NCI-H1417 treated with DMSO at 0.1 percent for 48 hours (cell line): ENCODE measurements at places on chromosomes 4 and X.
A peak's percentile ranks its signal among the peaks of the same experiment; 100 is the strongest.

DNA sequence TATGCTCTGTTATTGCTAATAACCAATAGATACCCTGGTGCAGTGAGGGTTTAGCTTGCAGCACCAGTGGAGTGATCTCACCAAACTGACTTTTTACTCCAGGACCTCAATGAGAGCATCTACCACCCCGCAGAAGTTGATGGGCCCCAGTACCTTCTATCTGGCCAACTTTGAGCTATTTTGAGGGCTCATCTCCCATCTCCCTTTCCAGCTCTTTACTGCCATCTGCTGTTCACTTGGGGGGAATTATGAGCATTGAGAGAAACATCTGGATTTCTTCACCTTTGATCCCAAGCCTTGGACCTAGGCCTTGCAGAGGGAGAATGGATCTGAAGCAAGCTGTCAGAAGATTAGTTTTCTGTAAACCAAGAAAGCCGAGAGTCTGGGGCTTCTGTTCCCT lies 143.6 kb downstream of the TMEM164 start:
- DNase-seq, result peak; percentile 8

GRCh38 chr4:69617083-69617694 lies 22.3 kb downstream of the UGT2A2 start:
- no peak for DNase-seq

- no peak for DNase-seq
These were observed 43.4 kb upstream of the GEMIN8 start for GRCh38 chrX:14073071-14073470.

- DNase-seq, result no peak
These were observed 347.7 kb downstream of the GABRG1 start for GRCh38 chr4:45776146-45776545.

DNA sequence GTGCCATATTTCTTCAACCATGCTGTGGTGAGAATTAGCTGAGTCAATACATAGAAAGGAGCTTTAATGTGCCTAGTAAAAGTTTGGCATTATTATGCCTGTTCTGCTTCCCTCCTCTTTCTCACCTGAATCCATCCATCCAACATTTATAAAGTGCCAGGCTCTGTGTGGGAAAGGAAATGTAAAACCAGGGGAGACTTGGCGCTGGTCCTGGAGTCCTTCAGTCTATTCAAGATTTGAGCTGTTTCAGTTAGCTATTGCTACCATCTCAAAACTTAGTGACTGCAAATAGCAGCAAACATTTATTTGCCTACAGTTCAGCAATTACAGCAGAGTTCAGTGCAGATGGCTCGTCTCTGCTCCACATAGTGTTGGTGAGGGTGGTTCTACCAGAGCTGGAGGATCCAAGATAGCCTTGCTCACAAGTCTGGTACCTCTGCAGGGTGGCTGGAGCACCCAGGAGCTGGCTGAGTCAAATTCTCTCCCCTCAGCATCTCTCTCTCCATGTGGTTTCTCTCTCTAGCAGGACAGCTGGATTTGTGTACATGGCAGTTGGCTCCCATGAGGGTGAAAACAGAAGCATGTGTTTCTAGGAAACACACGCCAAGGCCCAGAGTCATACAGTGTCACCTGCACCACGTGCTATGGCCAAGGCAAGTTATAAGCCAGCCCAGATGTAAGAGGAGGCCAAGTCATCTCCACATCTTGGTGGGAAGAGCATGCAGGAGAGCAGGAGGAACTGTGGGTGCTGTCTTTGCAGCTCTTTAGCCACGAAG lies 77.3 kb downstream of the FHDC1 start:
- DNase-seq, result no peak

DNA sequence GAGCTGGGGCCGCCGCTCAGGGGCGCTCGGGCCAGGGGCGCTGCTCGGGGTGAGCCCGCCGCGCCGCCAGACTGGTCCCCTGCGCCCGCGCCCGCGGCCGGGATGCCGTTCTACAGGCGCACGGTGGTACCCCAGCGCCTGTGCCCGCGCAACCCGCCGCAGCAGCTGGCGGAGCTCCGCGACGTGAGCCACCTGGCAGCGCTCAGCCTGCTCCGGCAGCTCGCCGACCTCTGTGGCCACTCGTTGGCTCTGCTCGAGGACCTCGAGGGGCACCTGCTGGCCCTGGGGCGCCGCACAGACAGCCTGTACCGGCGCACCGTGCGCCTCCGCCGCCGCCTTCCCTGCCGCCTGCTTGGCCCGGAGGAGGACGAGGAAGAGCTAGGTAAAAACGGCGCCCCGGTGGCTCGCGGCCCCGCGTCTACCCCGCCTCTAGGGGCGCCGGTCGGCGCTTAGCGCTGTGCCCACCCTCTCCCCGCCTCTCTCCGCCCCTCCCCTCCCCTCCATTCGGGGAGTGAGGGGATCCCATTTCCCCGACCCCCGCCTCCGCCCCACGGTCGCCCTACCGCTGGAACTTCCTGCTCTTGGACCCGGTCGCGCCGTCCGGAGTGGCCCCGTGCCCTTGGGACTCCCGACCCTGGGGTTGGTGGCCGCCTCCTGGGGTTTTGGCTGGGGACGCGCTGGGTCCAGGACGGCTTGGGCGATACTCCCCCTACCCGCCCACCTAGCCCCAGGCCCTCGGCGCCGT lies 513 bp downstream of the NHSL2 start:
- no peak for DNase-seq

GRCh38 chrX:38099688-38100087 lies 93.3 kb downstream of the SYTL5 start:
- no peak for DNase-seq

DNA sequence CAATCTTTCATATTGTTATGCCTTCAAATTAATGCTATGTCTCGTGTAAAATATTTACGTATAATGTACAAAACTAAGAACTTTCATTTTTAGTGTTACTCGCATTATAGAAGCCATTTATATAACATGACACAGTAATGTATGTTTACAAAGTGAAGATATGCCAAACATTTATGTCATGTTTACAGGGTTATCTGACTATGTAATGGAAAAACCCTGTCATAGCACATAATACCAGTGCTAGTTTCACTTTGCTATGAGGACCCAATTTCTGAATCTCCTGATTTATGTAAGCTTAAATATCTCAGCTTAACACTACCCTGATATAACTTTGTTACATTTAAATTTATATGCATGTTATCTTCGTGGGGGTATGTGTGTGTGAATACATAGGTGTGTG lies 233.1 kb downstream of the FAT4 start:
- no peak for DNase-seq

DNA sequence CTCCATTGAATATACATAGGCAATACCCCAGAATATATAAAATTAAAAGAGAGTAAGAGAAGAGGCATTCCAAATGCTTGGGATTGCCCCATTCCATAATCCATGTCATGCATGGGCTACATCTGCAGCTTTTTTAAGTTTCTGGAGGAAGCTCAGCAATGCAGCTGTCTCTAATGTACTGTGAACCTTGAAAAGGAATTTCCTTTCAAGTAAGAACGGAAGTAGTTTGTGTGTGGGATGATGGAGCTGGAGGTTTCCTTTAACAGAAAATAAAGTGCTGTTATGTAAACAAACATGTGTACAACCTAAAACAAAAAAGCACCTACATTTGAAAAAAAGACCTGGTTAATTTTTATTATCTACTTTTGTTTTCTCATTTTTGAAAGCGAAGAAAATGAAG lies 303.5 kb downstream of the BMPR1B start:
- DNase-seq, result no peak

- no peak for DNase-seq
These were observed 2.4 kb downstream of the NKX3-2 start for GRCh38 chr4:13541720-13542576.

GRCh38 chrX:29318012-29318411 lies 730.8 kb downstream of the IL1RAPL1 start:
- no peak for DNase-seq

DNA sequence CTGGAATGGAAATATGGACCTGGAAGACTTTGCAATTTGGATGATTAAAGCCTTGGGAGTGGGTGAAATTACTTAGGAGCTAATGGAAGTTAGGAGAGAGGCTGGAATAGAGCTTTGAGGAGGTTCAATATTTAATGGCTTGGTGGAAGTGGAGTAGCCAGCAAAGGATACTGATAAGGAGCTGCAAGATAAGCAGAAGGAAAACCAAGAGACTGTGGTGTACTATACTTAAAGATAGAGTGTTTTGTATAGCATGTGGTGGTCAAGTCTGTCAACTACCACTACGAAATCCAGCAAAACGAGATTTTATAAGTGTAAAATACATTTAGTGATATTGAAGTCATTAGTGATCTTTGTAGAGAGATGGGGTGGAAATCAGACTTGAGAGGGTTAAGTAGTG lies 54.0 kb upstream of the TMLHE start:
- no peak for DNase-seq

GRCh38 chrX:12895866-12896265 lies 10.6 kb upstream of the TLR8 start:
- no peak for DNase-seq

GRCh38 chrX:25198253-25198652 lies 182.5 kb upstream of the ARX start:
- no peak for DNase-seq

DNA sequence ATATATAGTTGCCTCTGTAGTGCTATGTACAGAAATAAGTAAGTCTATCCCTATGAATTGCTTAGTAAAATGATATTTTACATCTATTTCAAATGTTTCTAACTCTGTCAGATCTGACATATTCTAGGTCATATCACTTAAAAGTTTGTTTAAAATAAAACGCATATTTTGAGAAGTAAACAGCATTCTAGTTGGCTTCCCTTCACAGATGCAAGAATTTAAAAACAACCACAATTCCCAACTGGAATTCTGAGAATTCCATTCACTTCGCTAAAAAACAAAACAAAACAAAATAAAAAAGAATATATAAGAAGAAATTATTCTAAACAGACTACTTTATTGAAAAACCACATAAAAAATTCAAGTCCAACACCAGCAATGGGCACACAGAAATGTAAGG lies 126.0 kb downstream of the PPP3CA start:
- DNase-seq, result no peak

DNA sequence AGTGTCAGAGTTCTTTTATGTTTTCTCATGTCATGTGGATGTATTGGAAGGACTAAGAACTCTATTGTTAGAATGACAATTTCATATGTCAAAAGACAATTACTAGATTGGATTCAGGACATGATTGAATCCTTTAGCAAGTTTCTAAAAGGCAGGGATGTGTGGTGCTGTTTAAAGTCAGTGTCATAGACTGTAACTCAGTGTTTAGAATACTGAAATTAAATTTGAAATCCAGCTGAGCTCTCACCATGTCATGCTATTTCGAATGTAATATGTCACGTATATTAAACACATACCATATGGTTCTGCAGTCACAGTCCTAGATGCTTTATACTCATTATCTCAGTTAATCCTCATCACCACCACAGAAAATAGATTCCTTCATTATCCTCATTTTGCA lies 7.8 kb downstream of the GUCY1B1 start:
- no peak for DNase-seq

DNA sequence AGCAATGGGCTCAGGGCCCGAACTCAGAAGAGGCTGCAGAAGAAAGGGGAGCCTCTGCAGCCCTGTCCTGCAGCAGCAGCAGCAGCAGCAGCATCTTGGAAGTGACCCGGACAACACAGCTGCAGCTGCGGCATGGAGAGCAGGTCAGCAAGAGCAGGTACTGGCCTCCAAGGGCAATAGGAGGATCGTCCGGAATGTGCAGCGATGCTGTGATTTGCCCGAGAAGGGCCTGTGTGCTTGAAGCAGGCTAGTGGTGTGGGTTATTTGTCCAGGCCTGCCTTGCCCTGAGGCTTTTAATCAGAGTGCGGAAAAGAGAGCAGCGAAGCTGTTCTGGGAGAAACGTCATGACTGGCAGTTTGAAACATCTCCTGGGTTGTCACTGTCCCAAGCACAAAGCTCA lies 126.0 kb downstream of the F11 start:
- DNase-seq, result no peak

GRCh38 chrX:38220415-38221390 lies at the start of gene SRPX:
TSS of gene SRPX (minus strand) at chrX:38220871. CDS start at chrX:38220792, 79 bp downstream.
- no peak for DNase-seq

- no peak for DNase-seq
These were observed 32.1 kb downstream of the IRF2 start for GRCh38 chr4:184442314-184442635.

- no peak for DNase-seq
These were observed 49.1 kb downstream of the MID1 start for GRCh38 chrX:10571260-10571659.

DNA sequence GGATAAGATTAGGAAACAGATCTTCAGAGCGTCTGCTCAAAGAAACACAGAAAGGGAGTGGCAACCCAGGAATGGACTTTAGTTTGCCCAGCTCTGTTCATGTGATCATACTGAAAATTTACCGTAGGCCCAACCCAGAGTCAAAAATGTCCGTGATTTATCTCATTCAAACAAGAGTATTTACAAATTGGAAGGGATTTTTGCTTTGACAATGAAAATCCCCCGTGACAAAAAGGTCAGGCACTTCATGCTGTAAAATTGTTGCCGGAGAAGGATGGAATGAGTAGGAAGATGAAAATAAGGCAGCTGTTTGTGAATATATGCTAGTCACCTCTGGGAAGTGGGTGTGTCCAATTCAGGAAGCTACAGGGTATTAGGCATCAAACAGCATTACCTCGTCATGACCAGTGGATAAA lies 1.2 kb downstream of the SULT1B1 start:
- no peak for DNase-seq

- DNase-seq, result no peak
These were observed 67.4 kb downstream of the IRF2 start for GRCh38 chr4:184406958-184407391.

DNA sequence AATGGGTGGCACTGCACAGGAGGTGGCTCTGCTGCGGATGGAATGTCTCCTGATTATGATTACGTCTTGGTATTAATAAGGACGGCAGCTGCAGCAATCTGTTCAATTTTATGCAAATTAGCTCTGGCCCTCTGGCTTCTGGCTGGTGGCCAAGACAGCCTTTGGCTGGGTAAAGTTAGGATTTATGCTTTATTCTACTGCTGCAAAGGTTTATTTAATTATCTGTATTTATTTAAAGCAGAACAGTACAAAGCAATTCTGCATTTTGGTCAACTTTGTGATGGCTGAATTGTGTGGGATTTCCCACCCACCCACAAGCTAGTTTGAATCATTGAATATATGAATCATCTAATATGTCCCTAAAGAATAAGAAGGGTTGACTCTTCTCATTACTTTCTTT lies 745.6 kb upstream of the FAM241A start:
- DNase-seq, result no peak

- no peak for DNase-seq
These were observed 12.9 kb downstream of the ING2 start for GRCh38 chr4:183517781-183518180.

DNA sequence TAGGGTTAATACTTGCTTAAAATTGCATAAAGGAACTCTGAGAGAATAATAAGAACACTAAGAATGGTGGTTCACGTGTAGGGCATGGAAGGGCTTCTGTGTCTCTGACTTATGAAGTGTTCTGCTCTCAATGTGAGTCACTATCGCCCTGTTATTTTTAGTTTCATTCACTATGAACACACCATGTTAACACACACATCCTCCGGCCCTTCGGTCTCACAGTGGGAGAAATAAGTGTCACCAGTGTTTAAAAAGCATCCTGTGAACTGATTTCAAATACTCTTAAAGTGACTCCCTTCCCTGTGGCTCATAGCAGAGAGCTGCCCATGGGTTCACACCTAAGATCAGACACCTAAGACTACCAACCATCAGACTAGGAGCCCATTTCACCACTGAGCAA lies 33.8 kb upstream of the FGFBP2 start:
- no peak for DNase-seq
